CD4-positive, alpha-beta T cell treated with Interleukin-15 for 4 hours (primary cell): ENCODE measurements at places on chromosomes 5 and 9.

DNA sequence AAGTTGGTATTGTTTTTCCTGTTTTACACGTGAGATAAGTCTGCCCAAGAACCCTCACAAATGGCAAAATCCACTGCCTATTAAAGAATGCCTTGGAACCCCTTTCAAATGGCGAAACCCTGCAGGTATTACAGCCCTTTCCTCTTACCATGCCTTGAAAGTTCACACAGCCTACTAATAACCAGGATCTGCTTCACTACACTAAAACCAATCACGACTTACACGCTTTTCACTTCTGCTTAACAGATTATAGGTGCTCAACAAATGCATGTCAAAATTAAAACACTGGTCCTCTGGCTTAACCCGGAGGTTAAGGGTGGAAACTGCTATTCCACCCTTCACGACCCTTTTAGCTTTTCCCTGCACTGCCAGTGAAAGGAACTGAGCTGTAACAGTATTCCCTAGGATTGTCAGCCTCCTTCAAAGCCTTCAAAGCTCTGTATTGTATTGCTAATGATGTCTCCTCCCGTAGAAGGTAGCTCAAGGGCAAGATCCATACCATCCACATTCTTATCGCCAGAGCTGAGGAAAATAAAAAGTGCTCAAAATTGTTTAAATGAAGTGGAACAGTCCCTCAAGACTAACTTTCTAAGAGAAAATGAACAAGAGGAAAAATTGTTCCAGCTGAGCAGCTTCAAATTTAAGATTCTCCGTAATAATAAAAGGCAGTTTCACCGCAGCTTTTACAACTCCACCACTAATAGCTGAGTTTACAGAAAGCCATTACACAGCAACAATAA lies 997 bp downstream of the AUH start:
- DNase-seq = no peak

DNA sequence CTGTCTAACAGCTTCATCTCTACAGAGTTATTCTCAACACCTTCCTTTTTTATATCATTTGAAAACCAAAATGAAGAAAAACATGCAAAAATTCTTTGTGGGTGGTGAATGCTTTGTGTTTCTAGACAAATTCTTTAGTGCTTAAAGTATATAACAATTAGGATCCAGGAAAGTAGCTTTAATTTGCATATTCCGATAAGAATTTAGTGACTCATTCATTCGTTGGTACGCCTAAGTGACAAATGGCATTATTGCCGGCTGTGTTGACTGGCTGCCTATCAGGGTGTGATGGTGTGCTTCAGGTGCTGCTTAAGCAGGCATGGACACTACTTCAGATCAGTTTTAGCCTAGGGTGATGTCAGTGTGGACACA lies 35.2 kb downstream of the LMNB1 start:
- no peak for DNase-seq

GRCh38 chr5:119400245-119400644 lies 44.4 kb downstream of the TNFAIP8 start:
- no peak for DNase-seq

- DNase-seq = no peak
Measured at GRCh38 chr9:79046401-79046800, 525.4 kb upstream of the TLE4 start.

- DNase-seq = peak; percentile 39
Measured at GRCh38 chr5:171984748-171985419, 21.6 kb downstream of the FBXW11 start.
